NCI-H1930 (cell line): ENCODE measurements at places on chromosomes 13 and 19.

GRCh38 chr19:12779162-12779993 lies 4.0 kb upstream of the HOOK2 start:
- DNase-seq, result no peak

DNA sequence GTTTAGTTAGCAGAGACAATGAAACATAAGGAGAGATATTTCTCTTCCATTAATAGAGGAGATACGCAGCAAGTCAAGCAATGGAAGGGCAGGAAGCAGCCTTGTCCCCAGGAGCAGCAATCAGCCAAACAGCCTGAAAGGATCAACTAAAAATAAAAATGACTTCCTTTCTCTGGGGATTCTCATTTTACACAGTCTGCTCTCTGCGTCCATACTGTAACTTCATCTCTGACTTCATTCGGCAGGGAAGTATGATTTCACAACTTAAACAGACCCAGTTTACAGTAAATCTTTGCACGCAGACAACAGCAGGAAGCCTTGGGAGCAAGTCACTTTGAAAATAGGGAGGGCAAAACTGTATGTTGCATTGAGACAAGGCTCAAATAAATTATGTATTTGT lies 826.7 kb downstream of the DIAPH3 start:
- DNase-seq, result no peak

DNA sequence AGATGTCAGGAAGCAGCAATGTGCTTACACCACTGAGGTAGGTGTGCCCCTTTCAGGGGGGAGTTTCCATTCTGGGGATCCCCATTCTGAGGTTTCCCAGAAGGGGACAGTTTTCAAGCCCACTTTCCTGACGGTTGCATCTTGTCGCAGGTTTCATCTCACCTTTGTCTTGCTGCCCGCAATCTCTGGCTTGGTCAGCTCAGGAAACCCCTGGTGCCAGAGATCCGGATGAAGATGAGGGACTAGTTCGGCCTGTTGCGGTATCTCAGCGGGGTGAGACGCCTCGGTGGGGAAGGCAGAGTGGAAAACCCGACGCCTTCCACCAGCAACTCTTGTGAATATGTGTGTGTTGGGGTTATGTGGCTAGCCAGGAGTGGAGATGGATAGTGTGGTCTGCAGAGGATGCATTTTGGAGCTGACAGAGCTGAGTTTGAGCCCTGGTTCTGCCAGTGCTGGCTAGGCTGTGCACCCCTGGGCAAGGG lies 13.1 kb downstream of the TNFSF9 start:
- no peak for DNase-seq

DNA sequence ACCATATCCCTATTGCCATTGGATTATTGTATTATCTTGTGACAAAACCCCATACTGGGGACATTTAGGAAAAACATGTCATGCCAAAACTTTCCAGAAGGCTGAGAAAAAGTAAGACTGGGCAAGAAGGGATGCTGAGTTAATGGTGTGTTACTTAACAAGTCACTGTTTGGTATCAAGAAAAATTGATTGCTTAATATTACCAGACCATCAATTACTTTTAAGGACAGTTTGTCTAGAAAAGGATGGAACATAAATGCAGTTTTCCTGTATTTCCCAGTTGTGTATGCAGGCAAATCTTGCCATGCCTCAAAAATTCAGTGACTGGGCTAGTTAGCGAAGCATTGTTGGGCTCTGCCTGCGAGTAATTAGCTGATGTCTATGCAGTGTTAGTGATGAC lies 705.6 kb upstream of the MIR17HG start:
- no peak for DNase-seq

GRCh38 chr19:49362048-49362928 lies at the start of gene TEAD2:
TSS of gene TEAD2 (minus strand) at chr19:49362416. CDS start at chr19:49360075, 2,341 bp downstream.
- no peak for DNase-seq
